ENCODE measurements at places on chromosomes 13 and 19.

DNA sequence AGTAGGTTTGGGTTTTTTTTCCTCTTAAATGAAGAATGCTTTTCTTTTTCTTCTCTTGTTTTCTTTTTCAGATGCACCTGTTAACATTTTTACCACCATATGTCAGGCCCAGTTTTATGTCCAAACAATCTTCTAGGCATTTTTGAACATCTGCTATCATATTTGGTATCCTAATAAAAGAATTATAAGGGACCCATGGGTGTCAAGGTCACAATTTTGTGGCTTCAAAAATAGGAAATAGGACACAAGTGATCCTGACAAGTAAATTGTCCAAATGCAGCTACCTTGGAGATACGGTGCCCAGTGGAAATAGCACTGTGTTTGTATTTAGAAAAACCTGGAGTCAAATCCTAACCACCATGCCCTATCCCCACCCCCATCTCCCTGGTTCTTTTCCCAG, 270.3 kb downstream of the MZT1 start:
- DNase-seq: no peak

- DNase-seq: peak; percentile 20
These were observed 89.3 kb downstream of the MIPEP start for GRCh38 chr13:23799945-23800344.

DNA sequence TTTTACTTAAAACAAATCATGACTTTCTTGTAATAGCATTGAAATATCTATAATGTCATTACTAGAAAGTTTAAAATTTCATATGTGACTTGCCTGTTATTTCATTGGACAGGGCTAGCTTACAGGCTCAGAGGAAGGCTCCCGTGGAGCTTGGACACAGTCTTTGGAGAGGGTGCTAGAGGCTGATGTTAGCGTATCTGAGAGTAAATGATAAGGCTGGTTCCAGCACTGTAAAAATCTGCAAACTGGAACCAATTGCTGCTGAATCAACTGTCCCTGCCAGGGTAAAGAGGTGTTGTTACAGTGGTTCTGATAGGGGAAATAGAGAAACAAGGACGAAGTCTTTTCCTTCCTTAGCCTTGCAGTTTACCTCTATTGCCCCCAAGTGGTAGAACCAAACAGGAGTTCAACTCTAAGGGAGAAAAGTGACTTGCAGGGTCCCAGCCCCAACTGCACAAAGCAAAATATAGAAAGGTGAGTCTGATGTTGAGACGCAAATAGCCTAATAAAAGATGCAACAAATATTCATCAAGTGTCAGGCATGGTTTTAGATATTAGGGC, 901.7 kb downstream of the DIAPH3 start:
- no peak for DNase-seq

- DNase-seq: no peak
These were observed 8.5 kb upstream of the EEF1AKMT1 start for GRCh38 chr13:20782116-20782708.

DNA sequence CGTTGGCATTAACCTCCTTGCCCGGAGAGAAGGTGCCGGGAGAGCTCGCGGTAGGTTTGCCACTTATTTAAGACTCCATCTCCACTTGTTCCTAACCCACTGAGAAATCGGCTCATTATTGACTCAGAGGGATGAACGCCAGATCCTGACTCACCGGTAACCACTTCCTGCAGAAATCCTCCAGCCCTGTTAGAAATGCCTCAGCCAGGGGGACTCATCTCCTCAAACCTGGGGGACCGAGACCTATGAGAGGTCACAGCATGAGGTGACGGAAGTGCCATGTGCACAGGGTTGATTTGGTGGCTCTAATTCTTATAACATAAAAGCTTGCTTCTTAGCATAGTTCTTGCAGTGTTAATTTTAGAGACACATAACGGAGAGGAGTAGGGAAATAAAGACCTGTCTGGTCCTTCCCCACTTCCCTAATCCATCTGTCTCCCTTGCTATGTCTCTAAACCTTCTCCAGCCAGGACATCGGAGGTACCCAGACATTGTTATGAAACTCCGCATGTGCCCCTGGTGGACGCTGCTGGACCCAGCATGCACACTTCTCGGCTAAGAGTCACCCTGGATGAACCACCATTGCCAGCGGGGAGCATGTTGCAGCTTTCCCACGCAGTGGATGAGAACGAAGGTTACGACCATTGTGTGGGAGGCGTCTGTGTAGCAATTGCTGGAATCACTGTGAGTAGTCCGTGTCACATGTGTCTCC, 158.9 kb downstream of the EFNB2 start:
- no peak for DNase-seq

- no peak for DNase-seq
These were observed 10.3 kb downstream of the MBD3L2B start for GRCh38 chr19:7010722-7011593.

- no peak for DNase-seq
These were observed 167.7 kb downstream of the MZT1 start for GRCh38 chr13:72559716-72560115.

GRCh38 chr13:109783447-109783814, 3.0 kb downstream of the IRS2 start:
- DNase-seq: no peak

- no peak for DNase-seq
These were observed 3.0 kb upstream of the IL12RB1 start for GRCh38 chr19:18089726-18090125.

DNA sequence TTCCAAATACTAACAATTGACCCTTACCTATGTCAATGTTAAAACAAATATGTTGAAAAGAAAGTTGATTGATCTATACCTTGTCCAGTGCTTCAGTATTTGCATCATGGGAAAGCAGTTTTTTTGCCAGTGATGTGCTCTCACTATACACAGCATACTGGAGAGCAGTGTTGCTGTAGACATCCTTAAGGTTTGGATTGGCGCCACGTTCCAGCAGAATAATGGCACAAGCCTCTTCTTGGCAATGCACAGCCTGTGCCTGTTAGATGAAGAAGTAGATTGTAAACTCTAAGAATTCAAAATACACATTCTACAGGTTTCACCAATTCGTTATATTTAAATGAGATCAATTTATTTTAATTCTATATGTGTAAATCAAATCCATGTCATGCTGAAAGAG, 43.9 kb upstream of the C1QTNF9B start:
- no peak for DNase-seq

DNA sequence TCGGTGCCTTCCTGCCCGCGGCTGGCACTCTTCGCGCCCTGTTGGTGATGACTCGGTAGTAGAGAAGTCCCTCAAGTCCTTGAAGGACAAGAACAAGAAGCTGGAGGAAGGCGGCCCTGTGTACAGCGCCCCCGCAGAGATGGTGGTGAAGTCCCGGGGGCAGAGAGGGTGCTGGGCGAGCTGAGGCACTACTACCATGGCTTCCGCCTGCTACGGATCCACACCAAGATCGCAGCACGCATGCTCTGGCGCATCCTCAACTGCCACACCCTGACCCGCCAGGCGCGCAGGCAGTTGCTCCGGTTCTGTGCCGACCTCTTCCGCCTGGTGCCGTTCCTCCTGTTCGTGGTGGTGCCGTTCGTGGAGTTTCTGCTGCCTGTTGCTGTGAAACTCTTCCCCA, 11.1 kb downstream of the ZSCAN1 start:
- DNase-seq: no peak

DNA sequence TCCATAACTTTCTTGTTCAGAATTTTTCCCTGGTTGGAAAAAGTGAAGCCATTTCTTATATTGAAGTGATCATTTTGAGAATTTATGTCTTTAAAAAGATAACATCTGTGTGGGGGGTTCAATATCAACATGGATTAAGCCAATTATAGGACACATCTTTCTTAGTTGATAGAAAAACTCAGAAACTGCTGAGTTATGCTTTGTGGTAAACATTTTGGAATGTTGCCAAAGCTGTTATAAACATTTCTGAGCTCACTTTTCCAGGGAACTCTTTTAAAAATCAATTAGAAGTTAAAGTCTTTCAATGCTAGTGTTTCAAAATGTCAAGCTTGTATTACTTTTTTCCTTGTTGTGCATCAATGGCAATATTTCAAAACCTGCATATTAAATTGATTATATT, 248.8 kb downstream of the DACH1 start:
- no peak for DNase-seq

GRCh38 chr19:1655131-1655981, 2.9 kb upstream of the TCF3 start:
- no peak for DNase-seq

DNA sequence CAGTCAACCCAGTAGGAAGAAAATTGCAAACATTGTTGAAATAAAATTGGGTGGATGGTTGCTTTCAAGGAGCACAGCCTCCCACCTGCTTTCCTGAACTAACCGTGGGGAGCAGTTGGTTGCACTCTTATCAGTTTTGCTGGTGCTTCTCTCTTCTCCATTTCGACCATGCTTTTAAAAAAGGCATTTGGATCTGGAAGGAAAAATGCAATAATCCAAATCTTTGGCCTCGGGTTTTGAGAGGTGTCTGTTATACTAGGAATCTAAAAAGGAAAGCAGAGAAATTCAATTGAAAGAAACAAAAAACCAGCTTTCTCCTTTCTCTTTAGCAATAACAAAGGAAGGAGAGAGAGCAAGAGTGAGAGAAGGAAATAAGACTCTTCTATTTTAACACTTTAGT, 113.6 kb upstream of the ARGLU1 start:
- no peak for DNase-seq

DNA sequence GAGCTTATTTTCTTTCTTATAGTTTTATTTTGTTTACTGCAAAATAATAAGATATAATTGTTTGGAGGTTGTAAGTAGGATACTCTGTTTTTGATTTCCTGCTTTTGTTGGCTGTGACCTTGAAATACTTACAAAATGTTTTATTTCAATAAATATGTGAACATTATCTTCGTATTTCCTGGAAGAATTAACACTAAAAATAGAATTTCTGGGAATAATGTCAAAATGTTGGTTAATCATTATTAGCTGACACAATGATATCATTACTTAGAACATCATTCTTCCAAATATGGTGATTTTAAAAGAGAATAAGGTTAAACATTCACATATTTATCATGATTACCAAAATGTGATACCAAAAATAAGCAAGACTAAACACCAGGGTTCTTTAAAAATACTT, 1148.6 kb upstream of the PRR20A start:
- DNase-seq: no peak

DNA sequence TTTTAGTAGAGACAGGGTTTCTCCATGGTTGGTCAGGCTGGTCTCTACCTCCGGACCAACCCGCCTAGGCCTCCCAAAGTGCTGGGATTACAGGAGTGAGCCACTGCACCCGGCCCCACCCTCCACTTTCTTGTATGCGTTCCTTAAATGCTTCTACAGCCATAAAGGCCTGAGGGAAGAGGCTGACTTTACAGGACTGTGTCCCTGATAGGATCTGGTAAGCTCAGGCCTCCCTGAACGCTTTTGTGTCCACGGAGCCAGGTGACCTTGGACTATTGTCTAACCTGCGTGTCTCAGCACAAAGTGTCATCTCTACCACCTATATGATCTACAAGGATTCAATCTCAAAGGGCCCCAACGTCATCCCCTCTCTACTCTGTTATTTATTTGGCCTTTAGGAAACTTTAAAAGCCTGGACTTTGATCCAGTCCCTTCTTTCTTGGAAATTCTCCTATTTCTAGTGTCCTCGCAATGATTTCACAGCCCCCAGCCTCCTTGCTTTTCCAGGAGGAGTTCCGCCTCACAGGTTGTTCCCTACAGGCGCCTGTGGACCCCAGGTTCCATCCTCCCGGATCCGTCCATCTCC, 701 bp downstream of the ZNF552 start:
- no peak for DNase-seq

- no peak for DNase-seq
These were observed 53.5 kb downstream of the KATNAL1 start for GRCh38 chr13:30253830-30254229.

GRCh38 chr19:54203151-54203611, 2.5 kb downstream of the RPS9 start:
- DNase-seq: no peak

GRCh38 chr19:19160461-19161035, 9.5 kb downstream of the MEF2B start:
- no peak for DNase-seq

- DNase-seq: peak; percentile 38
These were observed 114.8 kb downstream of the LRCH1 start for GRCh38 chr13:46667687-46668281.

DNA sequence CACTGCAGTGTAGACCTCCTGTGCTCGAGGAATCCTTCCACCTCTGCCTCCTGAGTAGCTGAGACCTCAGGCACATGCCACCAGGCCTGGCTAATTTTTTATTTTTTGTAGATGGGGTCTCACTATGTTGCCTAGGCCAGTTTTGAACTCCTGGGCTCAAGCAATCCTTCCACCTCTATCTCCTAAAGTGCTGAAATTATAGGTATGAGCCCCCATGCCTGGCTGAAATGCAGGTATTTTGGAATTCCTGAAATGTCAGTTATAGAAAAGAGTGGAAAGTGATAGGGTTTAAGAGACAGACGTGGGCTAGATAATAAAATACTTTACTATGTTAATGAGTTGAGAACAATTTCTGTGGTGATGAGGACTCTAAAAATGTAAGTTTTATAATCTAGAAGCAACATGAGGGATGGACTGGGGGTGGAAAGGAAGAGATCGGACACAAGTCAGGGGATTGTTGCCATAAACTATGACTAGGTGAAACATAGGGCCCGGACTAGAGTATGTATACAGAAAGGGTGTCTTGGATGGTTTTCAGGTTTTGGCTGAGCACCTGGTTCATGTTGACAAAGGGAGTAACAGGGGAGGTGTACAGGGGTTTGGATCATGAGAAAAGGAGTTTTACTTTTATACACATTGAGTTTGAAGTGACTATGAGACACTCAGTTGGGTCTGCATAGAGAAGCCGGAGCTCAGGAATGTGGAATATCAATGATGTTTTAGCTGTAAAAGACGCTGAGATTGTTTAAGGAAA, 165.6 kb upstream of the STARD13 start:
- no peak for DNase-seq

DNA sequence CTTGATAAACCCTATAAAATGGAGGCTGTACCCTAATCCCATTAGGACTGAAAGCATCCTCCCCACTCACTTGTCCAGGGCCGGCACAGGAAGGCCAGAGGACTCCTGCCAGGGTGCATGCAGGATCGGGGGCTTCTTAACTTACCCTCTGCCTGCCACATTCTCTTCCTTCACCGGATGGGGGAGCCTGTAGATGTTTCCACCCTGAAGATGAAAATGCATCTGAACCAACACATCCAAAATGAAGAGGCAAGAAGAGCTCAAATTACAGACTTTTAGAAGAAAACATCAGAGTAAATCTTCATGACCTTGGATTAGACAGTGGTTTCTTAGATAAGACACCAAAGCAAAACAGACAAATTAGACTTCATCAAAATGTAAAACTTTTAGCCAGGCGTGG, 25.9 kb upstream of the NAPA start:
- no peak for DNase-seq
